Tongue (tissue), 3 donors: ENCODE measurements at places on chromosomes 5 and 9. TPM values are rescaled to one million over a fixed set of nuclear protein-coding genes. Genes with fewer than 3 reads are reported as not detected.

Gene NR2F1
- 31.2 TPM for total RNA-seq

DNA sequence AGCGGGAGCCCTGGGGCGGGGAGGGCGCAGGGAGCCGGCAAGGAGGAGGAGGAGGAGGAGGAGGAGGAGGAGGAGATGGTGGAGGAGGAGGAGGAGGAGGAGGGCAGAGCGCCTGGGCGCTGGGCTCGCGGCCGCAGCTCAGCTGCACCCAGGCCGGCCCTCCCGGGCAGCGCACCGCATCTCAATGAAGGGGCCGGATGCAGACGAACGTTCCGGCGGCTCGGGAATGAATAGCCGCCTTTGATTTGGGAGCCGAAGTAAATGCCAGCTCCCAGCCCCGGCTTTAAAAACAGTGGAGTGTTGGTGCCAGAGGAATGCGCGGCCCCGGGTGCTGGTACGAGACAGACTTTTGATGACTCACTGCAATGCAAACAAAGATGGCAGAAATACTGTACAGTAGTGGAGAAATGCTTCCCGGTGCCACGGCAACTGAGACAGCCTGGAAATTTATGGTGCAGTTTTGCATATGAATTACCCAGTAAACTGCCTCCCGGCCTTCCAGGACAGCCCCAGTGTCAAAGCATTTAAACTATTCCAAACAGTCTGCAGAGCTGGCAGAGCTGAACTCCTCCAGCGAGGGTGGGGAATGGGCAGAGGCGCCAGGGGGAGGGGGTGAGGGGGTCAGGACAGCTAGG lies 43.1 kb downstream of the NACC2 start:
- peak; percentile 90 for DNase-seq

- no peak for DNase-seq
Observed at GRCh38 chr9:6915635-6916034, 157.9 kb downstream of the KDM4C start.

DNA sequence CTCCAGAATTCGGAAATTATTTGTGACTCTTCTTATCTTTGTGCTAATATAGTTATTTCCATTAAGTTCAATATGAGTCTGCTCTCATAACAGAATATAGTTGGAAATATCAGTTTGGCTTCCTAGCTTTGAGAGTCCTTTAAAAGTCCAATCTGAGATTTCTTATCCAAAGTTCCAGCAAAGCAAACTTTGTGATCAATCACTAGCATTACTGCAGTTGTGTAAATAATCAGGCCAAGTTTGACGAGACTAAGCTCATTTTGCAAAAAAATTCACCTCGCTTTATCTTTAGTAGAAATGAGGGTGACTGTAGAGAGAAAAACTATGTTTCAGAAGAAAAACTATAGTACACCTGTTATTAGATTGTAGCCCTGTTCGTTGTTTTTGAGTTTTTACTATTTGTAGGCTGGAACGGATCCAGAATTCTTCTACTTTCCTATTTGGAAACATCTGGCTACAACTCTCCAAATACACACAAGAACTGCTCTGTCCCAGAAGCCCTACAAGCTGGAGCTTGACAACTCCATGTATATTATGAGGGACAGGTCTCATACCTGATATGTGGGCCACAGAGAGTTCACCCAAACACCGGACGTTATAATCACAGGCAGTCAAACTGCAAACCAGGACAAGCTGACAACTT lies 47.8 kb downstream of the RAPGEF1 start:
- no peak for DNase-seq

GRCh38 chr5:129051283-129051682 lies 43.3 kb upstream of the ISOC1 start:
- no peak for DNase-seq
